RWPE1 (cell line): ENCODE measurements at places on chromosomes 6 and 20.

DNA sequence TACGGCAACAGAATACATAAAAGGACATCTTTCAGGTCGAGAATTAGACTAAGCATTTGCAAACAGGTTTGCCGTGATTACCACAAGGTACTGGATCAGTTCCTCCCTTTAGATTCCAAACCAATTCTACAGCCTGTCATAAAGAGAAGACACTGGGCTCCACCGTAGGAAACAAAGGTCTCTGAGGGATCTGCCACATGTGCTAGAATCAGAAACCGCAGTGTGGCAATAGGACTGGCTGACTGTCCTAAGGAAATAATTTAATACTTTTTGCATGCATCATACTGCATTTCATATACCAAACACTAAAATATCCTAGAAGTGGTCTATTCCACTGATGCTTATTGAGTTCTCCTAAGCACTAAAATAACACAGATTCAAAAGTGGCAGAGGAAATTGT, 59.2 kb downstream of the POPDC3 start:
- DNase-seq = no peak

DNA sequence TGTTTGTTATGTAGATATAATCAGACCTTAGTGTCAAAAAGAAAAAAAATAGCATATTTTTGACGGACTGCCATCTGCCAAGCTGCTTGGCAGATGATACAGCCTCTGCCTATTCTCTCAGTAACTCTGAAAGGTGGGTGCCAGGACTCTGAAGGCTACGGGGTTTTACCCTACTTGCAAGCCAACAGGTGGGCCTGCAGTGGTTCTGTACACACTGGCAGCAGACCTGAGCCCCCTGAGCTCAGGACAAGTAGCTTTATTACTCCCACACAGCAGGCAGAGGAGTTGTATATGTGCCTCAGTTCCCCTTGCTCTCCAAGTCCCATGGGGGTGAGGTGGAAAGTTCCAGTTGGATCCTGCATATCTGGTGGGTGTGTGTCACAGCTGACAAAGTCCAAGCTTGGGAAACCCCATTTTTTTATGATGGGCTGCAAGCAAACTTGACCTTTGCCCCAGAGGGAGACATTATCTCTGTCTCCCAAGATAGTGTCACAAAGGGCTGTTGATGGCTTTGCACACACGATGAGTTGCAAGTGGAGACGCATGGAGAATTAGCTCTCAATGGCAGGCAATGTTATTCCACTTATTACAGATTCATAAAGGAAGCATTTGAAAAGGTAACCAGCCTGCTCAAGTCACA, 20.5 kb upstream of the AFDN start:
- DNase-seq = no peak

DNA sequence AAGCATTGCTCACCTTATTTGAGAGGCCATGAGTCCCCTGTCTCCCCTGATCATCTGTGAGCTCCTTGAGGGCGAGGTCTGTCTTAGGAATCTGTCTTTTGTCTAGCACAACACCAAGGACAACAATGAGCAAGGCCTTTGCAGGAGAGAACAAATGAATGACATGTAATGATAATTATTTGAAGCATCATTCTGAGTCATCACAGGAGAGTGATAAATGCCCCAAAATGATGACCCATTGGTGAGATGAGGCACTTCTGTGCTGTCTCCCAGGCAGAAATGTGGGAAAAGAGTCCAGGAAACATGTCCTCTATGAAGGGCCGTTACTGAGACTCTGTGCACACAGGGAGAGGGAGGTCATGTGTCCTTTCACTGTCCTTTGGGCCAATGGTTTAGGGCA, 105.2 kb upstream of the LRFN2 start:
- no peak for DNase-seq

GRCh38 chr20:34058831-34059230, 53.2 kb downstream of the EIF2S2 start:
- DNase-seq = no peak

GRCh38 chr6:7198833-7199800, 91.4 kb downstream of the RREB1 start:
- DNase-seq = no peak

- no peak for DNase-seq
Observed at GRCh38 chr6:97702248-97702647, 419.2 kb upstream of the MMS22L start.

DNA sequence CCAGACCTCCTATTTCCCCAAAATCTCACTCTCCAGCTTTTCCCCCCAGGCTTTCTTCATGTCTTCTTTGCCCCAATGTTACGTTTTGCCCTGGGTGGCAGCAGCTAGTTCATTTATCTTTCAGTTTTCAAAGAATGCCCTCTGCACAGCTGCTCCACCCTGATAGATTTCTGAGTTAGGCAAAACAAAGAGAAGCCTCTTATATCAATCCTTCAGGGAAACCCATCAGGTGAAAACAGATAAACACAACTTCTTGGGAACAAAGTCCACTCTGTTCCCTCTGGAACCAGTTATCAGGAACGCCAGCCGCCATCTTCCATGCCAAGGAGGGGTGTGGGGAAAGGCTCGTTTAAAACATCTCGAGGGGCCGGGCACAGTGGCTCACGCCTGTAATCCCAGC, 34.0 kb downstream of the ZBTB9 start:
- no peak for DNase-seq

DNA sequence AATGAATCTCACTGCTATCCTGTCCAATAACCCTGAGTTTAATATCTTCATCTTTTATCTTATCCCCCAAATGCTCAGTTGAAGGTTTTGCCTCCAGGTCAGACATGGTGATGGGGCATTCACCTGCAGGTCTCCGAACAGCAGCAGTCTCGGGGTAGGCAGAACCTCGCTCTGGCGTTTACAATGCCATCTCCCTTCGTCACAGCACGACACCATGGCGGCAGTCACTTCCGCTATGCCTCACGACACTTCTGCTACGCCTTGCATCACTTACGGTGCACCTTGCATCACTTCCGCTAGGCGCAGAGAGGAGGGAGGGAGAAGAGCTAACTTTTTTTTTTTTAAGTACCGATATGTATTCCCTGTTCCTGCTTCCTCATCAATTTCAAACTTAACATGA, 194.9 kb downstream of the BCAS1 start:
- DNase-seq = no peak

DNA sequence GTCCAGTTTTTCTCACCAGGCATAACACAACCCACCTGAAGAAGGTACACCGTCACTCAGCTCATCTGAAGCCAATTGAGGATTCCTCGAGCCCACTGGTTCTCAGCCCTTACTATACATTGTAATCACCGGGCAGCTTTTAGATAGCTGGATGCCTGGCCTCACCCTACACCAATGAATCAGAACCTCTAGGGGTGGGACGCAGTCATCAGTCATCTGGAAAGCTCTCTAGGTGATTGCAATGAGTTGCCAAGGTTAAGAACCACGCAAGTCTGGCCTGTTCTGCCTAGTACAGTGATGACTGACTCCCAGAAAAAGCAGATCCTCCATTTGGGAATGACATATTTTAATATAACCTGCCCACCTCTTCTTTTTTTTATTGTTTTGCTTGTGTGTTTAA, 41.1 kb downstream of the MC3R start:
- DNase-seq = peak; percentile 55

DNA sequence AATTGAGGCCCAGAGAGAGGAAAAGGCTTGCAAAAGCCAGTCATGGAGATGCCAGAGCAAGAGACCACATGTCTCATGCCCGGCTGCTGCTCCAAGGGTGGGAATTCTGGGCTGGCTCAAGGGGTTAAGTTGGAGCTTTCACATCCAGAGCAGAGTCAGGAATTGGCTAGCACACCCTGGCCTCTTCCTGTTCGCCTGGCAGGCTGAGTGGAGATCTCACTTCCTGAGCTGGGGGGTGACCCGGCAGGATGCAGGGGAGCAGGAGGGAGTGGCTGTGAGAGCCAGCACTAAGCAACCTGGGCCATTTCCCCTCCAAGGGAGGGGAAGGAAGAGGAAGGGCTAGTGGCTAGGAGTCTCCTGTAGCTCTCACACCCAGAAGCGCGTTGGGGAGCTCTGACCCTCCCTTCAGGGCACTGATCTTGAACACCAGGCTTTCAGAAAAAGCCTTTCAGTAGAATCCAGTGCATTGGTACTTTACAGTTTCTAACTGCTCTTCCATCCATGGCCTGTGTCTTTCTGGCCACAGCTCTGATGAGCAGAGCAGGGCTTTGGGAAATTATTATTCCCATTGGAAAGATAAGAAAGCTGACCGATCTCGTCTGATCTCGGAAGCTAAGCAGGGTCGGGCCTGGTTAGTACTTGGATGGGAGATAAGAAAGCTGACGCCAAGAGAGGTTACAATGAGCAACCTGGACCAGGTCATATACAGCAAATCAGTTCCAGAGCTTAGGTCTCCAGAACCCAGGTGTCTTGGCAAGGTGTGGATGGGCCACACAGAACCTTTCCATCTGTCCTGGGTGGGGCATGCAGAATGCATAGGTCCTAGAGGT, 2.2 kb upstream of the CCM2L start:
- DNase-seq = no peak

- no peak for DNase-seq
Observed at GRCh38 chr6:166251655-166252054, 56.5 kb downstream of the PRR18 start.

DNA sequence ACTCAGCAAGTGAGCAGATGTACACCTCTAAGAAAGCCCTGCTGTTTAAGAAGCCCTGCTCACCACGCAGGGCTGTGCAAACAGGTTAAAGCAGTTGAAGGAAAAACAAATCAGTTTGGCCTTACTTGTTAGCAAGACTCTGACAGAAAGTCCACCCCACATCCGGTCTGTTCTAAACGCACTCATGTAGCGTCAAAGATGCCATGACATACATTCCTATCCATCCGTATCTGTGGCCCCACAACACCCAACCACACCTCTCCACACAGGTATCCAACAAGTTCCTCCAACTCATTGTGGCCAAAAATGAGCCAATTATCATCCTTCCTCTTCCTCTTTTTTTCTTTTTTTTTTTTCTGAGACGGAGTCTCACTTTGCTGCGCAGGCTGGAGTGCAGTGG, 22.8 kb upstream of the RAB22A start:
- DNase-seq = no peak

DNA sequence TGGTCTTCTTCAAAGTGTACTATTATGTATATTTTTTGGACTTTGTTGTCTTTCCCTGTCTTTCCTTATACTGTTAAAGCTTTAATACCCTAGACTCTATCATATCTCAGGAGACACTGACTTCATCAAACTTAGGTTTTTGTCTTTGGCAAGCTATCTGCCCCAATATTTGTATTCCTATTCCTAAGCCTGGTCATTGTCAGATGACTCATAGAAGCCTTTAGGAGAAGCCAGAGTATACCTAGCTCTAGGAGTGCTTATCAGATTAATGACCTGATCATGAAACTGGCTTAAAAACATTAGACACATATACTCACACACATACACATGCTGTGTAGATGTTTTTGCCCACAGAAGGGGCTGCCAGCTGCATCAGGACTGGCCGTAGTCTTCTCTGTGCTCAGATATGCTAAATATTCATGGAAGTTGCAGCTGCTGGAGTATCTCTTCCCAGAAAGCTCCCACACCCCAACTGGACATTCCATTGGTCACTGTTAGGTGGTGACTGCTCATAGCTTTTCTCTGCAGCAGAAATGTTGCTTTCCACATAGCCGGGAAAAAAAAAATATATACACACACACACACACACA, 102.0 kb downstream of the ANKS1A start:
- DNase-seq = no peak

- DNase-seq = no peak
Observed at GRCh38 chr6:36266913-36267644, 2.8 kb upstream of the PNPLA1 start.

- no peak for DNase-seq
Observed at GRCh38 chr6:106637717-106638341, 8.5 kb downstream of the QRSL1 start.

GRCh38 chr20:59933296-59933848, at the start of gene SYCP2:
TSS of gene SYCP2 (minus strand) at chr20:59933637. CDS start at chr20:59922413, 11,224 bp downstream.
- peak; percentile 92 for DNase-seq

DNA sequence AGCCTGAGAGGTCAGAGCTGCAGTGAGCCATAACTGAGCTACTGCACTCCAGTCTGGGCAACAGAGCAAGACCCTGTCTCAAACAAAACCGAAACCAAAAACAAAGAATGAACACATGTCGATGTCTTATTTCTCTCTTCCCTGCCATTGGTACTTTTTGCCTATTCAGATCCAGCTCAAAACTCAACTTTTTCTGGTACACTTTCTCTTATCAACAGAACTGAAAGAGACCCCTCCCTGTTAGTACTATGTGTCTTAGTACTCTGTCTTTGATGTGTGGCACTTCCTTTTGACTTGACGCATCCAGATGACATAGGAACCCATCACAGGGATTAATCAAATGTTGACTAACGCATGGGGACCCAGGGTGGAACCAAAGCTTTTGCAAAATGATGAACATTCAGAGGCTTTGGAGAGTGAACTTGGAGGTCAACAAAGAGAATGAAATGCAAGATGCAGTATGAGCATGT, 44.8 kb downstream of the AKAP12 start:
- no peak for DNase-seq

DNA sequence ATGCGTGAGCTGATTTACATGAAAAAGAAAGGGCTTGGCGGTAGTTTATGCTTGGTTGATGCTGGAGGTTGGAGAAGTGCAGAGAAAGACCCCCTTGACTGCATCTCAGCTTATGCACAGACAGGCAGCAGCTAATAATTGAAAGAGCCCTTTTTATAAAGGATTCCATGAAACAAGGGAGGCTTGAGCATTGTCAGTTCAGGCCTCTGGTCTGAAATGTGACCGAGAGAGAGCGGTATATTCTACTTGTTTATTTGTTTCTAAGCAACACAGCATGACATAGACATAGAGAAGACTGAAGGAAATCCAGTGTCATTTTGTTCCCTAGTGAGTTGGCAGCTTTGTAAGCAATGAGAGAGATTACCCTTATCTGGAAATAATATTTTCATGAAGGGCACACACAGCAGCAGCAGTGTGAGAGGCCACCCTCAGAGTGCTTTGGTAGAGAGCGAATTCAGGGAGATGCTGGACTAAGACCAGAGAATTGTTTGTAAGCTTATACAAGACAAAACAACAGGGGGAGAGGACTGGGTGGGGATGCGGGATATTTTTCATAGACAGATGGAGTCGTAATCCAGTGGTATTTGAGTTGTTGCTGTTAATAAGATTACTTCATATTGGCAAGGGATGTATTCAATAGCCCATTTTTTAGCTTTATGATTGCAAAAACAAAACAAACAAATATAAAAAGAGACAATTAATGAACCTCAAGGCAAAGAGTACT, 34.6 kb upstream of the LAMA2 start:
- DNase-seq = no peak

DNA sequence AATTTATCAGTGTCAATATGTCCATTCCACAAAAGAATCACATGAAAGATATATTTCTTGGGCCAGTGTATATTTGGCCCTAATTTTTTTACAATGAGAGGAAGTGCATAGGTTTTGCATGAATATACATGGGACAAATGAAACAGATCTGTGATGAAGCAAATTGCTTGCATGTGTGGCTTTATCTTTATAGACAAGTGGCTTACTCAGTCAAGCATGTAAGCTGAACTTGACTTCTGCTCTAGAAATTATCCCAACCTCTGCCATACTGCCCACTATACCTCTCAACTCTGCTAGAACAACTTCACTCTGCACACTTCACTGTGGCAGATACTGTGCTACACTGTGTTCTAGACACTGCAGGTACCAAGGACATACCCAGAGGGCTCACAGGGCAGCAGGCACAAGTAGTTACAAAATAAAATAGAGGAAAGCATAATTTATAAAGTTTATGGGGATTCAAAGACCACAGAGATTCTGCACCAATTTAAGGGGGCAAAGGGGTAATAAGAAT, 349.2 kb upstream of the HSF2 start:
- no peak for DNase-seq
